ENCODE measurements at places on chromosomes 12 and 14.

DNA sequence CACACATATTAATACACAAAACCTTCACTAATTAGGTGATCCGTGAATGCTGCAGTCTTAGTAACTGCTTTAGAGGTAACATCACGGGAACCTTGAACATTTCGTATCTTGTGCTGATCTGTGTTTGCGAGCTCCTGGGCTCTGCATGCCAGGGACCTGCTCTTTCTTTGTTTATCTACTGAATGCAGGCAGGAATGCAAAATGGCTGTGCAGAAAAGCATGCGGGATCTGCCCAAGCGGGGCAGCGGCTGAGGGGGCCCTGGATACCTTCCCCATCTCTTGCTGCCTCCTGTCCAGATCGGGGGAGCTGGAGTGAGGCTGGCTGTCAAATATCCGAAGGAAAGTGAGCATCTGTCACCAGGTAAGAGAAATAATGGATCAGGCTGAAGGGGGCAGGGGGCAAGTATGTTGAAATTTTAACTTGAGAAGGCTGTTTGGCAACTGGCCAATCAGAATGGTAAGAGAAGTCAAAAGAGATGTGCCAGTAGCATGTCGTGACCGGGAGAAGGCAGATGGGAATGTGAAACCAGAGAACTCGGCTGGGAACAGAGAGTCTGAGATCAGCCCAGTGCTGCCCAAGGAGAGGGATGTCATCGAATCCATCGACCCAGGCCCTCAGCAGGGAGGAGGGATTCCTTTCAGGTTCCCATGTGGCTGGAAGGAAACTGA, 191.4 kb downstream of the TTC7B start:
- no peak for DNase-seq

DNA sequence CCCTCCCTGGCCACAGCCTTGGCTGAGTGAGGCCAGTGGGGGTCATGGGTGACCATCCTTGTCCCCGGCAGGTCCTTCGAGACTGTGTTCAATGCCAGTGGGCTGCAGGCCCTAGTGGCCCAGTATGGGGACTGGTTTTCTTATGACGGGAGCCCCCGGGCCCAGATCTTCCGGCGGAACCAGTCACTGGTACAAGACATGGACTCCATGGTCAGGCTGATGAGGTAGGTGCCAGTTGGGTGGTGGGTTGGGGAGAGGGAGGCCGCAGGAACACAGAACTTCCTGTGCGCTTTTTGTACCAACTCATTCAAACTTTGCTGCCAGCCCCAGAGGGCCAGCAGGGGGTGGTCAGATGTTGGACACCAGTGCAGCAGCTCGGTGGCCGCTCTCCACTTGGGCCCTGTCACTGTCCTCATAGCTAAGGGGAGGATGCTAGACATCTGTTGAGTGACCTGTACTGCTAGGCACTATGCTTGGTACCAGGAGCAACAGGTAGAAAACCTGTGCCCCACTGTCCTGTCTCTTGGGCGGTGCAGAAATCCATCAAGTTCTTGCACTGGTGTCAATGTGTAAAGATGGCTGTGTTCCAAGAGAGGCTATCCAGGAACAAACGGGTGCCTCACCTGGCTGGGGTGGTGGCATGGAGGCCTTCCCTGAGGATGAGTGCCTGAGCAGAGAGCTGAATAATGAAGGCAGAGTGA, 16.7 kb downstream of the SDS start:
- DNase-seq = no peak

DNA sequence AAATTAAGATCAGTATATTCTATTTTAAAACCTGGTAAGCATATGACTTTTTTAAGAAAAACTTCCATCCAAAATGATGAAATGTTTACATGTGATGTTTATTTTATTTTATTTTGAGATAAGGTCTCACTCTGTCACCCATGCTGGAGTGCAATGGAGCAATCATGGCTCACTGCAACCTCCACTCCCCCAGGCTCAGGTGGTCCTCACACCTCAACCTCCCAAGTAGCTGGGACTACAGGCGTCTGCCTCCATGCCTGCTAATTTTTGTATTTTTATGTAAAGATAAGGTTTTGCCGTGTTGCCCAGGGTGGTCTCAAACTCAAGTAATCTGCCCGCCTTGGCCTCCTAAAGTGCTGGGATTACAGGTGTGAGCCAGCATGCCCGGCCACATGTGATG, 141.8 kb downstream of the ZFP36L1 start:
- no peak for DNase-seq

DNA sequence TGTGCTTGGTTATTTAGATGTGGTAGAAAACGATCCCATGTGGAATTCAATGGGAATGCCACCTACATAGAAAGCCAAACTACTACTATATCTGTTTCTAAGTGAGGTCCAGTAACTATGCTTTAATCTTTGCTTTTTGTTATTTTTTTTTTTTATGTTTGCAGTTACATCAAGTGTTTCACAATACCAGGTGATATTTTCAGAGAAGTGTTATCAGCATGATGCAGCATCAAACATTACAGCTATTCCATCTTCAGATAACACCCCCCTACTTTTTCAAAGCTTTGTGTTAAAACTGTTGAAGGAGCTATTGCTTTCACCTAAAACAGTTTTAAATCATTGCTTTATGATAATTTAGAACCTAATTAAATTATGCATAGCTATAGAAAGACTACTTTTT, 163.8 kb upstream of the SLC16A7 start:
- no peak for DNase-seq
